GM19239 (cell line): ENCODE measurements at places on chromosomes 16 and 17.

- DNase-seq = no peak
Observed at GRCh38 chr16:12417815-12418211, 385.9 kb downstream of the CPPED1 start.

DNA sequence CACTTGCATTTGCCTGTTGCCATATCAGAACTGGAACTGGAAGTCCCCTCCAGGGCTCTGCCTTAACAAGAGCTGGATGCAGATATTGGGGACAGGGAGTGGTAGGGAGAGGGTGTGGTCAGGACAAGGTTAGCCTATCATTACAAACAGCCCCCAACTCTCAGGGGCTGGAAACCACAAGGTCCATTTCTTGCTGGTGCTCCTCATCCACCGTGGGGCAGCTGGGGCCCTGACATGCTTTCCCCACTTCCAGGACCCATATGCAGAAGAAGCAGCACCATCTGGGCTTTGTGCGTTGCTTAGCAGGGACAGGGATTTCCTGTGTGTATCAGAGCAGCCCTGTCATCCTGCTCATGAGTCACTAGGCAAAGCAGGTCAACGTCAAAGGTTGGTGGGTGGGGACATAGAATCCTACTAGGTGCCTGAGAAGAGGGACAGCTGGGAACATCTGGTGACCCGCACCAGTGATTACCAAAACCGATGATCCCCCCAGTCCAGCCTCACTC, 26.9 kb downstream of the RGS9 start:
- no peak for DNase-seq

- no peak for DNase-seq
Observed at GRCh38 chr17:74134991-74135390, 68.5 kb upstream of the RPL38 start.

- DNase-seq = no peak
Observed at GRCh38 chr17:37849617-37849972, 74.6 kb upstream of the TBC1D3K start.

GRCh38 chr17:76410328-76410965, 26.0 kb downstream of the SPHK1 start:
- DNase-seq = no peak

DNA sequence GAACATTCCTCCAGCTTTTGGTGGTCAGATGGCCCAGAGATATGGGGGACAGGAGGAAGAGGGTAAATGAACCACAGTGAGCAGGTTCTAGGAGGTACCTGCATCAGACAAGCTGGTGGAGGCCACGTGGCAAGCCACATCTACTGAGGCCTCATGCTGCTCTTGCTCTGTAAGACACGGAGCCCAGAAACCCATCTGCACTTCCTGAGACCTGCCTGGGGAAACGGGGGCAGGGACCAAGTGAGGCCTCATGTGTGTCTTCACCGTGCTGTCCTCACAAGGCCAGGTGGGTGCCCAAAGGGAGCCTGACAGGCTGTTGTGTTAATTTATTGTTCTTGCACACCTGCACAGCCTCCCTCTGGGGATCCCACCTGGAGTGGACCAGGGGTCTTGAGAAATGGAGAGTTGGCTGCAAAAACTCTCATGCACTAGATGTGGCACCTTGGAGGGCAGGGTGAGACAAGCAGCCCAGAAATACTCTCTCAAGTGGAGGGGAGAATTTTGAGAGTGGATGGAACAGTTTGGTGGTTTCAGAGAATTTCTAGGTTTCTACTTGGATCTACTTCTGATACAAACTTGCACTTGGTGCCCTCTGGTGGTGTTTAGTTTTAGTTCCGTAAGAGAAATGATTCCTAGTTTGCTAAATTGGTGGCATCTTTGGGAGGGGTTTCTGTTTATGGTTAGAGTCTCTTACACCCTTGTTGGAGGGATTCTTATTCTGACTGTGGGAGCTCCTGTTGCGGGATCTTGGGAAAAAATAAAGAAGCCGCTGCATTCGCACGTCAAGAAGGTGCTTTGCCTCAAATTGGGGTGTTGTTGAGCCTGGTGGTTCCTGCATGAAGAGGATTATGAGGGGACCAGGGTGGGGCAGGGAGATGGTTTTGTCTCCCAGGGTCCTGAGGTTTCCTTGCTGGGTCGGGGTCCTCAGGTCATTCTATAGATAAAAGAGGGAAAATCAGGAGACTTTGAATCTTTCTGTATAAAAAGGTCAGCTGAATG, 47.5 kb downstream of the SLC6A2 start:
- peak; percentile 19 for DNase-seq

- DNase-seq = no peak
Observed at GRCh38 chr17:78883533-78884131, 19.4 kb downstream of the CEP295NL start.

DNA sequence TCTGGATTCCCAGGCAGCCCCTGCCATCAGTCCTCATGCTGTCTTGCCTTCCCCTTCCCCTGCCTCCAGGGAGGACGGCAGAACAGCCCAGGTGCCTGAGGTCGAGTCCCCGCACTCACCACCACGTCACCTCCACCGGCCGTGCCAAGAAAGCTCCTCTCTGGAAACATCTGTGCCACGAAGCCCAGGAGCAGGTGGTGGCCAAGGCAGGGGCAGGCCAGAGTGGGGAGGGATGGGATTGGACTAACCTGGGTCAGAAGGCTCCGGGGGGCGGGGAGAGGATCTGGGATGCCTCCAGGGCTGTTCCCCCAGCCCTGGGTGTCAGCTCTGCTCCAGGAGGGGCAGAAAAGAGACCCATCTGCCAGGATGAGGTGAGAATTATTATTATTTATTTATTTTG, 7.4 kb upstream of the DPEP1 start:
- no peak for DNase-seq

- no peak for DNase-seq
Observed at GRCh38 chr17:74041869-74042640, 161.4 kb upstream of the RPL38 start.

GRCh38 chr17:76164331-76164730, 23.3 kb upstream of the FOXJ1 start:
- no peak for DNase-seq

GRCh38 chr17:50764734-50765149, 2.6 kb downstream of the ANKRD40CL start:
- no peak for DNase-seq

DNA sequence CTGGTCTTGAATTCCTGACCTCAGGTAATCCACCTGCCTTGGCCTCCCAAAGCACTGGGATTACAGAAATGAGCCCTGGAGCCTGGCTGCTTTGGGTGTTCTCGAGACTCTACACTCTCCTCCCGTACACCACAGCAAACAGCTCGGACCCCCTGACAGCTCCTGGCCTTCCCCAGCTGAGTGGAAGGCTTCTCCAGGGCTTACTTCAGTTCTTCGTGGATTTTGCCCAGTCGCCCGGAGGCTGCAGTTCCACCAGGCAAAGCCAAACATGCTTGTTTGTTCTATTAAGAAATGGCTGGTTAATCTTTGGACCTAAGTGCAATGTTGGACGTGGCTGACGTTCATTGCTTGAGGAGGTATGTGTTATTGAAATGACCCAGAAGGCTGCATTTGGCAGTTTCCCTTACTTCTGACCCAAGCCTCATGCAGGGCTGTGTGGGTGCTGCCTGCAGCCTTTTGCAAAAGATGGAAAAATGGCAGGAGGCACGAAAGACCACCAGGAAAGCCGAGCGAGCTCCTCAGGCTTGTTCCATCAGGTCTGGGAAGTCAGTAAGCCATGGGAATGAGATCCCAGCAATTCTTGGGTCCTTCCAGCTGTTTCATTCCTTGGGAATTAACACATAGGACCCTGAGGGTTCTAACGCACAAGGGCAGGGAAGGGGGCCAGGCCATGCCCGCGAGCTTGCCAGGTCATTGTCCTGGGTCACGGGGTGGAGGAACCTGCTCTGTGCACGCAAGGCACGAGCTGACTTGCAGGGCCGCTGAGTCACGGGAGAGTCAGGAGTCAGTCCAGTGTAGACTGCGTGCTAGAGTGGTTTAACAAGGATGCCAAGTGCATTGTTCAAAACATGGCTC, 23.9 kb upstream of the KLHDC4 start:
- no peak for DNase-seq

DNA sequence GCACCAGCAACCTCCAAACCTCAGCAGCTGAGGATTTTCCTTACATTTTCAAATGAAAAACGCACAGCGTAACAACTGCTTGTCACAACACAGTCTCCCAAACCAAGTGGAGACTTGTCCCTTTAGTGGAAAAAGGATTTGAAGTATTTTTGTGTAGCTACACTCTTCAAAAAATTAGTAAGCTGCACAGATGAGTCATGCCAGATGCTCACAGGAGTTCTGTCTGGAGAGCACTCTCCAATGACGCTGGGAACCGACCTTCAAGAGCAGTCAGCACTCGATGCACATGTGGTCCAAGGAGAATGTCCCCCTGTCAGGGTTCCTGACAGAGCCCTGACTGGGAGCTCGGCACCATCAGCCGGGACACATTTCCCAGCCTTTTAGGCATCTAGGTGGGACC, 39.8 kb downstream of the MAP1LC3B start:
- DNase-seq = no peak

DNA sequence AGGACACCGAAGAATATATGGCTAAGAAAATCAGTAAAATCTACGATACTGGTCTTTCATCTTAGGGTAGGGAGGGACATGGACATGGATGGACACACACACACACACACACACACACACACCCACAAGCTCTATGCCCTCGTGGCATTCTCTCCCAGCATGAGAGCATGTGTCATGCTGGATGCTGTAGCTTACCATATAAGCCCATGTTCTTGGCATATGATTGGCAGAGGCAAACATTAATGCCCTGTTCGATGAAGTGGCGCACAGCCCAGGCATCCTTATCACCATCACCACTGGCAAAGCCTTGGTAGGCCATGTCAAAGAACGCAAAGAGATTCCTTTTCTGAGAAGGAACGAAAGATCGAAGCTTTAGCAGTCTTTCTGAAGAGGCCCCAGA, 17.6 kb downstream of the GOT2 start:
- no peak for DNase-seq

GRCh38 chr16:63982110-63982509, 1139.8 kb downstream of the CDH11 start:
- DNase-seq = no peak

DNA sequence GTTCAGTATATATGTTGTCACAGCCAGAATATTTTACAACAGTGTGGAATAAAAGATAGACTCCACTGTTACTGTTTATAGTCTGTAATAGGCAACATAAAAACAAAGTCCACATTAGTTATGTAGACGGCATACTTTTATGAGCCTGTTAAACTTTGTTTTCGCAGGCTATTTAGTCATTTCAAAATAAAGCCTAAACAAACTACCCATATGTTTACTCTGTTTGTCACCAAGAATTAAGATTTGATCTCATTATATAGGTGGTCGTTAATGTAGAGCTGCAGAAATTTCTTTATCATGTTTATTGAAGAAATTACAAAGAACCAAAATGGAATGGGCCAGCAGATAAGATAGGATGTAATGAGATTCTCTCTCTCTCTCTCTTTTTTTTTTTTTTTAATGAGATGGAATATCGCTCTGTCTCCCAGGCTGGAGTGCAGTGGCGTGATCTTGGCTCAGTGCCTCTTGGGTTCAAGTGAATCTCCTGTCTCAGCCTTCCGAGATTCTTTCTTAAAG, 943.8 kb upstream of the SOX9 start:
- no peak for DNase-seq

- DNase-seq = no peak
Observed at GRCh38 chr17:57577751-57578607, 167.1 kb downstream of the CCDC182 start.

- DNase-seq = no peak
Observed at GRCh38 chr16:49563666-49564065, 190.1 kb downstream of the C16orf78 start.

- DNase-seq = peak; percentile 93
Observed at GRCh38 chr17:82228278-82228841, 482 bp upstream of the SLC16A3 start.

DNA sequence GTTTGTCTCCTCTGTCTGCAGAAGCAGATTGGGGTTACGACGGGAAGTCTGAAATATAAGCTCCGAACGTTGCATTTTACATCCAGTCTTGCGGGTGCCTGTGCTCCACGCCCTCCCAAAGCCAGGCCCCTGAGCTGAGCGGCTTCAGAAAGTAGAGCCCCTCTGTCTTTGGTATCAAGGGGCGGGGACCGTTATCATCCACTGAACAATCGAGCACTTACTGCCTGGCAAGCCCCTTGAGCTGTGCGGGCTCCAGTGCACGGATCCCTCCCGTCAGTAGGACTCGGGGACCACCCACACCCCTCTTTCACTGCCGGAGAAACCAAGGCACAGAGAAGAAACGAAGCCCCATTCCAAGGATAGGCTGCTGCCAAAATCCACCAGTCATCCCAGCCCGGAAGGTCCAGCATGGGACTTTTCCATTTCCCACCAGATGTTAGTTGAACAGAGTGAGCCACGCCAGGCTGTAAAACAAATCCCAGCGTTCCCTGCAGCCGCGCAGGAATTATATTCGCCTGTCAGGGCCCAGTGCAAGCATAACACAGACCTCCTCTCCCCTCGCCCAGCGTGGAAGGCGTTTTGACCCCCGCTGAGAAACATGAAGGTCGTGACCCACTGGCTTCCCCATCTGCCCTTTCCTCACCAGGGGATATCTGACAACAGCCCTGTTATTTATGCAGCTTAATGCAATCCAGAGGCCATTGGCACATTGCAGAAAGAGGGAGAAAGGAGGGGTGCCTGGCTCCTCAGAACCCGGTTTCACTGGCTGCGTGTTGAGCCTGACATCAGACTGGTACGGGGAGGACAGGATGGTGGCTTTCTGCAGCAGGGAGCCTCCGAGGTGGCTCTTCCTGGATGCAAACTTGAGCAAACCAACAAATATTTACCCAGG, 212.2 kb upstream of the FOXF1 start:
- no peak for DNase-seq

DNA sequence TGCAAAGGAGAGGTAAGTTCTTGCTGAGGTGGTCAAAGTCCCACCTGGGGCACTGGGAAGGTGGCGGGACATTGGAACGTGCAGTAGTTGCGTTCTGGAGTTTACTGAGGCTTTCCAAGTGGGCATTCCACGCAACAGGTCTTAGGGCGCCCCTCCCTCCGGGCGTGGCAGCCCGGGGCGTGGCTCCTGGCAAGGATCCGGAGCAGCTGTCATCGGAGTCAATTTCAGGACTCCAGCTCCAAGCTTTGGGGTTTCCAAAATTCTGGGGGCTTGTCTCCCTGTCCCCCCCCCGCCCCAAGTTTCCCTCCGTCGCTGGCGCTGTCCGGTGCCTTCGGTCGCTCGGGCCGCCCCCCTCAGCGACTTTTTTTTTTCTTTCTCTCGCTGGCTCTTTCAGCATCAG, 43.1 kb upstream of the AMZ2 start:
- no peak for DNase-seq

DNA sequence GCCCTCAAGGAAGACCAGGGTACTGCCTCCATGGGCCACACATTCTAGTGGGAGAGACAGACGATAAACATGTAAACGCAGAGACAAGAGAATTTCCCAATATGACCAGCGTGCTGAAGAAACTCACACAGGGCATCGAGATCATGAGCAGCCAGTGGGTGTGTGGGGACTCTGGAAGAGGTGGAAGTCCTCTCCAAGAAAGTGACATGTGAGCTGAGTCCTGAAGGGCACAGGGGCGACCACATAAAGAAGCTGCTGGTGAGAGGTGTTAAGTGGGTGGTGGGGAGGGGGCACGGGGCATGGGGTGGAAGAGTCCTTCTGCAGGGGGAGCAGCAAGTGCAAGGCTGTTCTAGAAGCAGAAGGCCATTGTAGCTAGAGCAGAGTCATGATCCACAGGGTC, 21.0 kb upstream of the RAP1GAP2 start:
- DNase-seq = no peak
